ENCODE measurements at places on chromosomes 1 and 21.

DNA sequence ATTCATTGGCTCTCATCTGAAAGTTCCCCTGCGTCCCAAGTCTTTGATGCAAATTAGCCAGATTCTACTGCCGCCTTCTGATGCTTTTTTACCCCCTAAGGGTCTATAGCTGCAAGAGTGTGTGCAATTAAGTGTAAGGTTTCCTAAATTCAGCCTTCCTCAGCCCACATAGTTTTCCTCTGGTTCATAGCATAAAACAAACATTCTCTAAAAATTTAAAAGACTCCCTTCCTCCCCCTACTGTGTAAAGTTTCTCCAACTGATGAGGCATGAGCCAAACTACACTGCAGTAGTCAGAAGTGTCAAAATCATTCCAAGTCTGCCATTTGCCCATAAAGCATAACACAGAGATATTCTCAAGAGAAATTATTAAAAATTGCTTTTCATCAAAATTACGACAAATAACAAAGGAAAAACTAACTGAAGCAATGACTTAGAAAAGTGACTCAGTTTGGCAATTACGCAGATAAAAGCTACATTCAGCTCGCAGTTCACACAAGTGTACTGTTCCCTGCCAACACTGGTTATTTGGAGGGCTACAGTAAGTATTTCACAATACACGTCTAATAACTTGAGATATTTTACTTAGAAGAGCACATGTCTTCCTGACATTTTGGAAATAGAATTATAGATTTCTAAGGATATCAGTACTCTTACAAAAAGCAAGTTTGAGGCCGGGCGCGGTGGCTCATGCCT is 15.4 kb downstream of the KCNH1 start:
- no peak for DNase-seq

DNA sequence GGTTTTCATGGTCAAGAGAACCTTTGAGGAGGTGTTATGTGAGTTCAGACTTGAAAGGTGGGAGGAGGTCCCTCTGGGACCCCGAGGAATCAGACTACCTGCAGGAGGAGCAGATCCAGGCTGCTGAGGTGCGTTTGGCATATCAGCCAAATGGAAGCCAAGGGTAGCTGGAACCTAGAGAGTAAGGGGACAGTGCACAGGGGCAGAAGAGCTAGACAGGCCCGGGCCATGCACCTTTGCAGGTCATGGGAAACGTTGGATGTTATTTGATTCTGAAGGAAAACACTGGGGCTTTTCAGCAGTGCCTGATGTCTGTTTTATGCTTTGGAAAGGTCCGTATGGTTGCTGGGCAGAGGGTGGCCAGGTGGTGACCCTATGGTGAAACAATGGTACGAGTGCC is 169.2 kb downstream of the PGBD5 start:
- no peak for DNase-seq

DNA sequence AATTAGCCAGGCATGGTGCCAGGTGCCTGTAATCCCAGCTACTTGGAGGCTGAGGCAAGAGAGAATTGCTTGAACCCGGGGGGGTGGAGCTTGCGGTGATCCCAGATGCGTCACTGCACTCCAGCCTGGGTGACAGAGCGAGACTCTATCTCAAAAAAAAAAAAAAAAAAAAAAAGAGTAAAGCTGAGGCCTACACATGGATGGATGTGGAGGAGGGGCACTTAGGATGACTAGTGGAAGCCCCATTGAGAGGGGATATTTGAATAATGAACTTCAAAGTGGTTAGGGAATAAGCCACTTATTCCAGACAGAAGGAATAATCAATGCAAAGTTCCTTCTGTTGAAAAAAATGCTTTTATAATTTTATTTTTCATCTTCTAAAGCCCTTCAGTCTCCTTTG is 51.4 kb downstream of the PTBP2 start:
- DNase-seq: no peak

GRCh38 chr1:111699268-111699667 is 39.9 kb downstream of the INKA2 start:
- no peak for DNase-seq

GRCh38 chr21:44594406-44594916 is 2.2 kb upstream of the KRTAP10-6 start:
- DNase-seq: no peak

DNA sequence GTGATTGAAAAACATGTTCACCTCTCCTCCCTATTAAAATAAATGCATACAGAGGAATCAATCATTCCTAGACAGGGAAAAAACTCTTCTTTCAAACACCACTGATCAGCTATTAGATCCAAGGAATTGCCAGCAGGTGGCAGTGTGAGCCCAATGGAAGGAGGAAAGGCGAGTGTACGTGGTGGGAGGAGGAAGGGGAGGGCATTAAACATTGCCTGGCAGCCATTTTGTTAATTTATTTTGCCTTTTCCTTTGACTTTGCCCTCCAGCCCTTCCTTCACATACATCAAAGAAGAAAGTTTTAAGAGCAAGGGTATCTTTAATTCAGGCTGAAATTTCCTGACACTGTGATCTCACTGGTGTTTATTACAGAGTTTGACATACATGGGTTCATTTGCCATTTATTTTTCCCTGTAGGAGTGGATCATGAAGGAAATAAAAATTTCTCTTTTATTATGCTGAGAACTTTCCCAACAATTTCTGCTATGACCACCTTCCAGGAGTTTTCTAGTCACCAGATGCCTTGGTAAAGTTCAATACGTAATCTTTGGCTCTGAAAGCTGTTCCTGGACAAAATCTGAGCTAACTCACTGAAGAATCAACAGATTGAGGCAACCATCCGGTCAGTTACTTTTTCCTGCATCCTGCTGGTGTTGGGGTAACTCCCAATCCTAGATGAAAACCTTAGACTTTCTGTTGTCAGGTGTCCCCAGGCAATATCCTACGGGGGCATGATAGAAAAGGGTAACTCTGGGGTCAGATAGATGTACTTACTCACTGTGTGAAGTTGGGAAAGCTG is 1.9 kb upstream of the GNAI3 start:
- peak; percentile 82 for DNase-seq
